Vein endothelial cell (primary cell): ENCODE measurements at places on chromosomes 7 and 10. TPM values are rescaled to one million over a fixed set of nuclear protein-coding genes. Genes with fewer than 3 reads are reported as not detected.

The KCNMA1 gene
- total RNA-seq, result 0.19 TPM in 1 of 2 replicates, not detected in the other

The UPK3B gene
- total RNA-seq, result not detected in 2 replicates

The TMEM270 gene
- total RNA-seq, result not detected in 2 replicates

The CPVL gene
- total RNA-seq, result 0.48 TPM in 1 of 2 replicates, not detected in the other

The RBP4 gene
- total RNA-seq, result not detected in 2 replicates

The FAM25C gene
- not detected in 2 replicates for total RNA-seq

The CELF2 gene
- total RNA-seq, result 20.3 and 30.6 TPM in 2 replicates

The KEL gene
- not detected in 2 replicates for total RNA-seq

The PPP1R9A gene
- 9.5 and 10.4 TPM in 2 replicates for total RNA-seq

The SPDYE9 gene
- not detected in 2 replicates for total RNA-seq

The MET gene
- 103 and 106 TPM in 2 replicates for total RNA-seq

The C10orf120 gene
- total RNA-seq, result not detected in 2 replicates

The PPRC1 gene
- total RNA-seq, result 20.2 and 29.7 TPM in 2 replicates

The BMPER gene
- total RNA-seq, result 0.65 and 1.5 TPM in 2 replicates

The TMEM209 gene
- 14.7 and 17.6 TPM in 2 replicates for total RNA-seq

The GPR26 gene
- total RNA-seq, result not detected in 2 replicates

The HPSE2 gene
- under 0.01 TPM in 1 of 2 replicates, not detected in the other for total RNA-seq

The PARD3 gene
- 31.2 and 48.3 TPM in 2 replicates for total RNA-seq
